Dorsolateral prefrontal cortex (tissue), 122 donors: ENCODE measurements at places on chromosomes 13 and 19. TPM values are rescaled to one million over a fixed set of nuclear protein-coding genes. Genes with fewer than 3 reads are reported as not detected.

Gene SERP2
- total RNA-seq = 83.5 TPM

Gene UQCR11
- 187 TPM for total RNA-seq

Gene ZNF345
- 12.4 TPM for total RNA-seq

DNA sequence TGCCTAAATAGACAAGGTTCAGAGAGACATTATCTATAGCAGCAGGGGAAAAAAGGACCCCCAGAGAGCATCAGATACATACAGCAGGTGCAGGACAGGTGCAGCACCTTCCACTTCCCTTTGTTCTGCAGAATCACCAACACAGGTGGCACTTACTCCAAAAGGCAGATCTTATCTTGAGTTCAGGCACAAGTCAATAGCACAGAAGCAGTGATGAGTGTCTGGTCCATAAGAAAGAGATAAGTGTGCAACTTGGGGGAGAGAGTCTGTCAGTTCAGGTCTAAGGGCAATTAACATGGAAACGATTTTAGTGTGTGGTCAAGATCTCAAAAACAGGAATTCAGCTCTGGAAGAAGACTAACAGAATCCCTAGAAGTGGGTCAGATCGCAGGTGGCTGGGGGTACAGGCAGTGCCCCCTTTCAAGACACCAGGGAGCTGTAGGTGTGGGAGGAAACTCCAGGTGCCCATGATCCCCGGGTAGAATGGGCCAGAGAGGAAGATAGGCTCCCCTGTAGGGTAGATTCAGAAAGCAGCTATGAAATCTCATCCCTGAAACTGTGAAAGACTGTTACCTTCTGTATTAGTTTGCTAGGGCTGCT is 40.6 kb downstream of the TNFSF11 start:
- DNase-seq = no peak

DNA sequence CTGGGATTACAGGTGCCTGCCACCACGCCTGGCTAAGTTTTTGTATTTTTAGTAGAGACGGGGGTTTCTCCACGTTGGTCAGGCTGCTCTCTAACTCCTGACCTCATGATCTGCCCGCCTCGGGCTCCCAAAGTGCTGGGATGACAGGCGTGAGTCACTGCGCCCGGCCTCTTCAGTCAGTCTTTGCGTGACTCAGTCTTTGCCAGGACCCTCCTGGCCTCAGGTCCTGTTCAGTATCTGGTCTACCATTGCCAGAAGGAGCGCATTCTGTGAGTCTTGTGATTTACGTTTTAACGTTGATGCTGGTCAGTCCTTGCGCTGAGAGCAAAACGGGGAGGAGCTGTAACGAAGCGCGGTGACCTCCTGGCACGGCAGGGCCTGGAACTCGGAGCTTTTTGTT is 7.6 kb upstream of the HMG20B start:
- DNase-seq = no peak
